ENCODE measurements at places on chromosomes 13 and 19.

DNA sequence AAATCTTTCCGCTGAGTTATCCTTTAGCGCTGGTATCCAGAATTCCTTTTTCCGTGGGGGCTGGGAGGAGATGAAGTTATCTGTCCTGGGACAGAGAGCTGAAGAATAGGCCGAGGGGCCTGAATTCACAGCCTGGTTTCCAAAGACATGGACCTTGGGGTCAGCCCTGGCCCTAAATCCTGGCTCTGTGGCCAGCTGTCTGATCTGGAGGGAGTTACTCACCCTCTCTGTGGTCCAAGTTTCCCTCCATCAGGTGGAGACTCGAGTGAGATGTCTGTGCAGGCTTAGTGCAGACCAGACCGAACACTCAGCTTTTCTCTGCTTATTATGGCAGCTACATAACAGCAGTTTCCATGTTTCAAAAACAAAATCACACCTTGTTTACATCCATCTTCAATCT lies 59.6 kb downstream of the CDADC1 start:
- no peak for DNase-seq

DNA sequence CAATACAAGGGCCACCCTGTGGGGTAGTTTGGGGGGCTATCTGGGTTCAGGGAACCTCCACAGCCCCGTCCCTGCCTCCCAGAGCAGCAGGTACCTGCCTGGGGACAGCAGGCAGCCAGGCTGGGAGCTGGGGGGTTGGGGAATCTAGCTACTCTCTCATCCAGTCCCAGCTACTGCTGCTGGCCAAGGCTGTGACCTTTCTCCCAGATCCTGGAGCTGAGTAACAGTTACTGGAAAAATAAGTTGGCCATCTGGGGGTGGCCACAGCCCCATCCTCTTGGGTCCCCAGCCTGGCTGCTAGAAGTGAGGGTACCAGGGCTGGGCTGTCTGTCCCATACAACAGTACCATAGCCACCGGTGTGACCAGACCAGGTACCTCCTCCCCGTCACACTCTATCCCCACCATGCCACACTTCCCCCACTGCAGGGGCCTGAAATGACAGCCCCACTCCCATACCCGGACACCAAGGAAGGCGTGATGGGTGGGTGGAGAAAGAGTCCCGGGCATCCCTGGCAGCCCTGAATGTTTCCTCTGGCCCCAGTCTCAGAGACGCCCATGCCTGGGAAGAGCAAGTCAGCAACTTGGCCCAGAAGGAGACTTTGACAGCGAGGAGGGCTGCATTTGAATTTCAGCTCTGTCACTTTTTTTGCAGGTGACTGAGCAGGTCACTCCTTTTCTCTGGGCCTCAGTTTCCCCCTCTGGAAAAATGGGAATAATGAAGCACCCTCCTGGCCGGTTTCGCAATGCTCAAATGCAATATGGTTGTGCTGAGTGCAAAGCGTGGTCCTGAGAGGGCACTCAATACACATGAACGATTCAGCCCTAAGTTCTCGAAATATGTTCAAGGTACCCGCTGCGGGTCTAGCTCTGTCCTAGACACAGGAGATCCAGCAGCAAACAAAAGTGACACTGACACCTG lies 30.7 kb upstream of the NFIC start:
- no peak for DNase-seq

DNA sequence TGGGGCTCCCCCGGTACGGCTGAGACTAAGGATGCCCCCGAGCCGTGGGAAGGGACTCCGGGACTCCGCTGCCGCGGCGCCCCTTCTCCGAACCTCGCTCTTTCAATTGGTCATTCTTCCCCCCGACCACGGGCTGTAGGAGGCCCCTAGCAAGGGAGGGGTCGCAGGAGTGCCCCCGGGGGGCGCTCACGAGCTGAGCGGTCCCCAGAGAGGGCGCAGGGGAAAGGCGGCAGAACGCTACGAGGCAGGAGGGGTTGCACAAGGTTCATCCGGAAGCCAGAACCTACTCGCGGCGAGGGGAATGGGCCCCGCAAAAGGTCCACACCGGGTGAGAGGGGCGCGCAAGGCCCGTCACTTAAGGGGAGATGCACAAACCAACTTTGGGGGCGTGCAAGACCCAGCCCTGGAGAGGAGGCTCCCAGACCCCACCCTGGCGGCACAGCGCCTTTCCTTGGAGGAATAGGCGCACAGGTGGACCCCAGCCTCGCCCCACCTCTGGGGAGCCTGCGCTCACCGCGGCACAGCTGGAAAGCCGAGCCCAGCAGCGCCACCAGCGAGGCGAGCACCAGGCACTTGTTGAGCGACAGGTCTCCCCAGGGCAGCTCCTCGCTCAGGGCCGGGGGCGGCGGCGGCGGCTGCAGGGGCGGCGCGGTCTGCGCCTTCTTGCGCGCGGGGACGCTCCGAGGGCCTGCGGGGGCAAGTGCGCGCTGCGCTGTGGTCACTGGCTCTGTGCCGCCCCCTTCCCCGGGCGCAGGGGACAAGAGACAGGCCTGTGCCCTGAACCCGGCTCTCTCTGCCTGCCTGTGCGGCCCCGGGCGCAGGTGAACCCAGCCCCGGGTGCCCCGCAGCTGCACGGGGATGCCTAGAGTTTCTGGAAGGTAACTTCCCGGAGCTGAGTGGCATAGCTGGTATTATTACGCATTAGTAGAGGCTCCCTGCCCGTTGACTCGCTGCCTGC lies 2.8 kb downstream of the JSRP1 start:
- no peak for DNase-seq

DNA sequence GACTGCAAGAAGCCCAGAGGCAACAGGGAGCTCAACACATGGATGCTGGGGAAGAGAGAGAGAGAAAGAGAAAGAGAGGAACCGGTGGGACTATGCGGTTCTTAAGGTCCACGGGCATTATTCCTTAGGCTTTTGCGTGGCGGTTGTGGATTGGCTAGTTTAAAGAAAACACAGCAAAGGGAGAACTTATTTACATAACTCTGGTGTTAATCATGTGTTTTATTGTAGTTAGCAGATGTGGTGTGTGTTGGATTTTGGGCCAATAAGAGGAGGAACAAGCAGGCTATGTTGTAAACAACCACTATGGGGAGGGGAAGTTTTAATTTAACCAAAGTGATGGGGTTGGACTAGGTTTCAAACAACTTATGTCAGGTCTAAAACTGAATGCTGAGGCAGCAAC lies 275.3 kb upstream of the KLF12 start:
- DNase-seq = no peak

- no peak for DNase-seq
Observed at GRCh38 chr13:53501387-53501786, 472.8 kb downstream of the OLFM4 start.

All from GM19239 (cell line).